Bone marrow (tissue), 2 donors: ENCODE measurements at places on chromosomes 1 and 21.

GRCh38 chr21:43778469-43779335 is 2.6 kb upstream of the CSTB start:
- DNase-seq, result no peak

GRCh38 chr1:3257788-3258187 is 188.8 kb downstream of the PRDM16 start:
- DNase-seq, result no peak

DNA sequence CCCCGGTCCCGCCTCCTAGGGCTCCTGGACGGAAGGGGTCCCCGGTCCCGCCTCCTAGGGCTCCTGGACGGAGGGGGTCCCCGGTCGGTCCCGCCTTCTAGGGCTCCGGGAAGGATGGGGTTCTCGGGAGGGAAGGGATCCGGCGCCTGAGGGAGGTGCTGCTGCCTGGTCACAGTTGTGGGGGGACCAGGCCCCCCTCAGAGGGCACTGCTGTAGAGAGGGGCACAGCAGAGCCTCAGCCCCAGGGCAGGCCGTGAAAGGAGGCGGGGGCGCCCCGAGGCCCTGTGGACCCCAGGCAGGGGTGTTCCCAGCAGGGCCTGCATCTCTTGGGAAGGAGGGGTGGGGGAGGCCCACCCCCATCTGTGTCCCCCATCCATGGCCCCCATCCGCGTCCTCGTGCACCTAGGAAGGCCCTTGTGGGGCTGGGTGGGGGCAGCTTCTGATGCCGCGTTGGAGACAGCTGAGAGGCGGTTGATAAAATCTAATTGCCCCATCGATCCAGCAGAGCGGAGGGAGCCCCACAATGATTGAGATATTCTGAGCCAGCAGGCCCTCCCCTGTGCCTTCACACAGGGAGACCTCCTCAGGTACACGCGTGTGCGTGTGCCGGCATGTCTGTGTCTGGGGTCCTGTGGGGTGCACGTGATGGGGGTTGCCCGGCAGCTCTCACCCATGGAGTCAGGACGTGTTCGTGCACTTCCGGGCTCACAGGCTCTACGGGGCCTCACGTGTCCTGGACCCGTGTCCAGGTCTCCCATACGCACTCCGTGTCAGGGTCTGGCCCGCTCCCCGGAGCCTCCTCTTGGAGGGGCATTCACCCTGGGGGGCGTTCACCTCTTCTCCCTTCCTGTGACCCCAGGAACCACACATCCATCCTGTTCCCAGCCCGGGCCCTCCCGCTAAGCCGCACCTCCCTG is 12.9 kb downstream of the SAMD11 start:
- DNase-seq, result no peak

- DNase-seq, result no peak
Observed at GRCh38 chr1:184473176-184473966, 86.5 kb downstream of the C1orf21 start.

GRCh38 chr21:28632755-28633408 is 359.8 kb downstream of the LTN1 start:
- DNase-seq, result no peak

- no peak for DNase-seq
Observed at GRCh38 chr21:28904961-28905435, 87.7 kb downstream of the LTN1 start.

DNA sequence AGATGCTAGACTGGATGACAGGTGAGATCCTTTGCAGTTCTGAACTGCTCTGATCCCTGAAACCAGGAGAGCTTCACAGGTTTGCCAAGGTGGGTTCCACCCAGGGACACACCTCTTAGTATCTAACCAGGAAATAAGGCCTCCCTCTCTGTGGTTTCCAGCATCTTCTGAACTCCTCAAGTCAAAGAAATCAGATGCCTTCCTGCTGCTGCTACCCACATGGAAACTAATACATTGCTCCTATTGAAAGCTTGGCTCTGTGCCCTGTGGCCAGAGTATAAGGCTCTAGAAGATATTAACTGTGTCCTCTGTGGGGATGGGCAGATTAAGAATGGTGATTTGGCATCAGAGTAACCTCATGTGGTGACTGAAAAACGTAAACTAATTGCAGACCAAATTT is 75.0 kb upstream of the MRPS6 start:
- no peak for DNase-seq

GRCh38 chr1:231487910-231488309 is 40.6 kb upstream of the TSNAX start:
- no peak for DNase-seq

GRCh38 chr1:182662121-182662890 is 22.1 kb downstream of the RGS8 start:
- no peak for DNase-seq

- DNase-seq, result no peak
Observed at GRCh38 chr1:109275706-109276345, 7.1 kb downstream of the PSRC1 start.

DNA sequence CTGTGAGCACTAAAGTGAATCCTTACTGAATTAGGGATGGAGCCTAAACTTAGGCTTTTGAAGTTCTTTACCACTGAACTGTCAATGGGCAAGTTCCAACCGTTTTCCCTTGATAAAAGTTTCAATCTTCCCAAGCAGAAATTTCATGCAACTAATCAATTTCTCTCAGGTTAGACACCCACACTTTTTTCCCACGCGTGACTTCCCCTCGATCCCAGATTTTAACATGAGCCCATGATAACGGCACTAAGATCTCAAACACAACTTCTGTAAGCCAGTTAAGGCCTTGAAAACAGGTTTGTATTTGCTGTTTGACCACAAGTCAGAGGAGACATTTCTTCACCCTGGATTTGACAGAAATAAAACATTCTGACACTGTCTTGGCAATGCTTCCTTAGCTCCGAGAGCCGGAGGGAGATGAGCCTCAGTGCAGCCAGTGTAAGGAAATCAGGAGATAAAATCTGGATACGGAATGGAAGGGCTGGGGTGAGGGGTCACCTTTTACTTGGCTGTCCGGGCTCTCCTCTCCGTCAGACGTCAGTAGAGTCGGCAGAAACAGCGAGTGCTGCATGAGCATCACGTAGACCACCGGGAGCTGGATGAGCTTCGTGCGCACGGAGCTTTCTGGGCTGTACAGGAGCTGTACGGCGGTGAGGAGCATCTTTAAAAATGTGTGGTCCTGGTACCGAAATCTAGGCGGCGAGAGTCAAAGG is 39.7 kb downstream of the MRAP start:
- no peak for DNase-seq

DNA sequence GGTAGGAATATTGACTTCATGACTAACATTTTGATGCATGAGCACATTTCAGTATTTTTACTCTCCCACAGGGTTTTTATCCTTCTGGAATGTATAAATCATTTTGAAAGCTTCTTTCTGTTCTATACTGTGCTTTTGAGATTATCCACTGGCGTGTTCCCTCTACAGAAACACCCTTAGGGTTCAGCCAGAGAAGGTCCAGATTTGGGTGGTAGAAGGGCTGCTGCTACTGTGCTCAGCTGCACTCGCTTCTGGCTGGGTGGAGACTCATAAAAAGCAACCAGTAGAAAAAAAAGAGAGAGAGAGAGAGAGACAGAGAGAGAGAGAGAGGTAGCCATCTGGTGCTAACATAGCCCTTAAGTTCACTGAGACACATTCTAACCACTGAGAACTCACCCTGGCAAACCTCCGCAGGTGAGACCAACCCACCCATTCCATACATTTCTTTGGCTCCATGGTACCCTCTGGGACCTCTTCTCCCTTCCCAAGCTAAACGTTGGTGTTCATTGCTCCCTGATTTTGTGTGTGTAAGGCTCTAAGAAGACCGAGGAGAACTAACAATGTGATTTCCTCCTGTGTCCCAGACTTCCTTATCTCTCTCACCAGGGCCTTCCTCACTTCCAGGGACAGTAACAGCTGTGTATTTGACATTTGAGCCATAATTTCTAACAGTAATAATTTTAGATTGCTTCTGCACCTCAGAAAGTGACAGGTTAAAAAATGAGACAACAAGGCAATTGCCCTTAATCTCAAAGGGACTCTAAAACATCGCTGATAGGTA is 7.2 kb downstream of the APCS start:
- DNase-seq, result no peak

DNA sequence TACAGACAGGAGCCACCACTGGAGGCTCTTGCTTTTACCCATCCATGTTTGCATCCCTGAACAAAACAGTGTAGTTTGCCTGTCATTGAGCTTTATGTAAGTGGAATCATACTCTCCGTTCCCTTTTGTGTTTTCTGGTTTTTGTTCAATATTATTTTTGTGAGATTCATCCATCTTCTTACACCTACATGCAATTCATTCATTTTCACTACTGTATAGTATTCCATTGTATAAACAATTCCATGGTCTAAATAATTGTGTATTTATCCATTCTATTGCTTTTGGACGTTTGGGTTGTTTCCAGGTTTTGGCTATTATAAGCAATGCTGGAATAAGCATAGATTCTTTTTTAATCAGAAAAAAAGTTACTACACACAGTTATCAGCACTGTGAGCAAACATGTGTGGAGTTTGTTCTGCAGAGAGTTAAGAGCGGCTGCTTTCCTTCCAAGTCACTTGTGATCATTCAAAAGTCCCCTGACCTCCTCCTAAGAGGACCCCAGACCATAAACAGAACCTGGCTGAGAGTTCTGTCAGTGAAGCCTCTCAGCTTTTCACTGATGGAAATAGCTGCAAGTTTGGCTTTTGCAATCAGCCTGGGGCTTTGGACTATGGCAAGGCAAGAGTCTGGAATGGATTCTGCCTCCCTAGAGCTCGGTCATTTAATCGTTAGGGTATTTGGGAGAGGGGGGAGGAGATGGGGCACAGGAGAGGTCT is 5.1 kb upstream of the GPR157 start:
- DNase-seq, result no peak

- DNase-seq, result no peak
Observed at GRCh38 chr21:46448108-46448507, 10.6 kb upstream of the DIP2A start.

DNA sequence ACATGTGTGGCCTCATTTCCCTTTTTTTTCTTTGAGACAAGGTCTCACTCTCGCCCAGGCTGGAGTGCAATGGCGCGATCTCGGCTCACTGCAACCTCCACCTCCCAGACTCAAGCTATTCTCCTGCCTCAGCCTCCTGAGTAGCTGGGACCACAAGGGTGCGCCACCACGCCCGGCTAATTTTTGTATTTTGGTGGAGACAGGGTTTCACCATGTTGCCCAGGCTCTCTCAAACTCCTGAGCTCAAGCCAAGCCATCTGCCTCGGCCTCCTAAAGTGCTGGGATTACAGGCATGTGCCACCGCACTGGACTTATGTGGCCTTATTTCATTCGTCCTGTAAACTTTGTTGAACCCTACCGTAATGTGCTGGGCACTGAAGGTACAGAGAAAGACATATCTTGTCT is 569 bp upstream of the WARS2 start:
- peak; percentile 29 for DNase-seq

GRCh38 chr21:40299451-40299850 is 432.2 kb downstream of the PCP4 start:
- DNase-seq, result no peak

DNA sequence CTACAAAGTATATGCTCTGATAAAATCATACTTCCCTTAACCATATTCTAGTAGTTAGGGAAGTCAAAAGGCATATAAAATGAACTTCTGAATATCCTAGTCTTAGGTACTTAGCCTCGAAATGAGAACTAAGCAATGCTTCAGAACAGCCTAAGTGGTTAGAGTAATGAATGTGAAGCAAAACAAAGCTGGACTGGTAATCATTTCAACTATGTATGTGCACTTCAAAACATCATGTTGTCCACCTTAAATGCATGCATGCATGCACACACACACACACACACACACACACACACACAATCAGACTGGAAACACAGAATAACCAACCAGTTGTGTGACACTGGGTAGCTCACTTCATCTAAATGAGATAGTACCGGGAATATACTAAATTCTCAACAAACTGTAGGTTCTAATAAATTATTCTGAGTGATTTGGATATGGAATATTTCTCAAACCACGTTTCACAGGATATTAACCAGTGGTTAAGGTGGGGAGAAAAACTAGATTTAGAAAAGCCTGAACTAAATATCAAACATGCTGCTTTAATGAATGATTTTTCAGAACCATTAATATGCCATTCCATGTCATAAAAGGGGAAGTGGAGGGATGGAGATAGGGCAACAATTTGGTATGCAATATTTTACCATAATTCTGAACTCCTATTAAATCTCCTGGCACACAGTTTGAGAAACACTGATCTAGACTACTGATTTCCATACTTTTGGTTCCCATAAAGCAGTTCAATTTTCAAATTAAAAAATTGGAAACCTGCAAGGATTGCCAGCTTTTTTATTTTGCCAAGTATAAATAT is 19.5 kb downstream of the RNF115 start:
- DNase-seq, result no peak

DNA sequence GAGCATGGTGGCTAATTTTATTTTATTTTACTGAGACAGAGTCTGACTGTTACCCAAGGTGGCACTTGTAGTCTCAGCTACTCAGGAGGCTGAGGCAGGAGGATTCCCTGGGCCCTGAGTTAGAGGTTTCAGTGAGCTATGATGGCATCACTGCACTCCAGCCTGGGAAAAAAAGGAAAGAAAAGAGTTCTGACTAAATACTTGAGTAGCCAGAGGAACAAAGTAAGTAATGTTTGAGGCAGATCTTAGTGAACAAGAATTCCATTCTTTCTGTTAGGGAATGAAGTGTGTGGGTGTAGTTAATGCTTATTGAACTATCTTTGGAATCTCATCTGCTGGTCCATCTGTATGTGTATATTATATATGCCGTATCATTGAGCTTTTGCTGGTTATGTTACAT is 13.1 kb upstream of the EVI5 start:
- DNase-seq, result no peak

DNA sequence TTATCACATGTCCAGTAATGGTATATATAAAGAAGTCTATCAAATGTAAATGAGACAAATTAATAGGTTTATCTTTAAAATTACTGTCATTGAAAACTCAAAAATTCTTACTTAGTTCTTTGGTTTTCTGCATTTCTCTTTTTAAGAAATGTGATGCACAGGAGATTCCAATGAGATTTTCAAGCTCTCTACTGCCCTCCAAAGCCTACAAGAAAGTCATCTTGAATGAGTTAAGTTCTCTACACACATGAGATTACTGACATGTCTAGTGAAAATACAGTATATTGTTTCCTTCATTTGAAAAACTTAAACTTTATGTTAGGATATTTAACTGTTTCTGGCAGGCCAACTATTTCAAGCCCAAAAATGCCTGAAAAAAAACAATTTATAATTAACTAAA is 68.8 kb downstream of the ITGB3BP start:
- DNase-seq, result no peak

DNA sequence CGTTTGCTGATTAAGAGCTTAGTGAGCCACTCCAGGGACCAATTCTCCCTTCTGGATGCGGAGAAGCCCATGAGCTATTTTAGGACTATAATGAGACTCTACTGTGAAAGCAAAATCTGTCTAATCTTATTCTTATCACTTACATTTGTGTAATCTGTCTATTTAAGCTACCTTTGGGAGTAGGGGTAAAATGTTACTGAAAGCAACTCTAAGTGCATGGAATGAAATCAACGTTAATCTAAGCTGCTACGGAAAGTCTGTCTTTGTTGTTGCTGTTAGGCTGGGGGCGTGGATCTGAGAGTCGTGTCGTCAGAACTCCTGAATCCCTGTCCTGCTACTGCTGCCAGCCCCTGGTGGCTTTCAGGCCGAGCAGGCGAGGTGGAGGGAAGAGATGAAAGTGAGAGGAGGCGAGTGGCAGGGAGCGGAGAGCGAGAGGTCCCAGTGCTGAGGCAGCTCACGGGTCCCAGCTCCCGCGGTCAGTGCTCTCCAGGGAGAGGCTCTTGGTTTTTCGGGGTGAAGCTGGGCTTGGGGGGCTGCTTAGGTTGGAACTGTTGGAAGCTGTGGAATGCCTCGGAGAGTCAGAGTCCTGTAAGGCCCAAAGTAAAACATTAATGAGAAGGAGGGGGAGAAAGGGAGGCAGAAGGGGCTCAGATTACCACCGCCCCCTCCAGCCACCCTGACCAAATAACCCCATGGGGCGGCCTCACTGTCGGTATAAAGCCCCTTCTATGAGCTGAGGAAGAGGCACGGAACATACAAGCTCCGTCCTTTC is 53.9 kb downstream of the COQ8A start:
- DNase-seq, result no peak
